ENCODE measurements at places on chromosomes 2 and 18. TPM values are rescaled to one million over a fixed set of nuclear protein-coding genes. Genes with fewer than 3 reads are reported as not detected.

The QPCT gene
- total RNA-seq, result 8.4 TPM

The CHRNG gene
- not detected for total RNA-seq

The AOX1 gene
- 76.8 TPM for total RNA-seq

The SMYD1 gene
- total RNA-seq, result not detected

The USP34 gene
- 45.7 TPM for total RNA-seq

The ITGA6 gene
- total RNA-seq, result 4.2 TPM

The CCDC68 gene
- total RNA-seq, result 6.3 TPM

The NEU4 gene
- not detected for total RNA-seq

Measured in cardiac atrium fibroblast (primary cell).